ENCODE measurements at places on chromosomes 5 and 9.

DNA sequence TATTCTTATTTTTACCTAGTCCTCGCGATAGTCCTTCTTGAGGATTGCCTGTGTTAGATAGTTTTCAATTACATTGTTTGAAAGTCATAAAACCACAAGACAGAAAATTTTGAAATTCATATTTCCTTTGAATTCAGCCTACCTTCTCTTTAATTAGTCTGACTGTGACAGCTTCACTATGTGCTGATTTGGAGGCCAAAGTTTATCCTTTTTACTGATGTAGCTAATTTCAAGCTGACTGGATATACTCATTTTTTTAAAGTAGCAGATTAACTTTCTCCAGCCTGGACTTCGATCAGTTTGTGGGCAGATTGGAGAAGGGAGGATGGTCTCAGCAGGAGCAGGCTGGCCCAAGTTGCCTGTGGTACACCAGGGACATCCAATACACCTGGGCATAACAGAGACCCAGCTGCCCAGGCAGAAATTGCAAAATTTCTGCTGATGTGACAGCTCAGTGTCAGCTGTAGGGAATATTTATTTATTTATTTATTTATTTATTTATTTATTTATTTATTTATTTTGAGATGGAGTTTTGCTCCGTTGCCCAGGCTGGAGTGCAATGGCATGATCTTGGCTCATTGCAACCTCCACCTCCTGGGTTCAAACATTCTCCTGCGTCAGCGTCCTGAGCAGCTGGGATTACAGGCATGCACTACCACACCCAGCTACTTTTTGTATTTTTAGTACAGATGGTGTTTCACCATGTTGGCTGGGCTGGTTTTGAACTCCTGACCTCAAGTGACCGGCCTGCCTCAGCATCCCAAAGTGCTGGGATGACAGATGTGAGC lies 24.2 kb downstream of the AGXT2 start:
- no peak for DNase-seq

DNA sequence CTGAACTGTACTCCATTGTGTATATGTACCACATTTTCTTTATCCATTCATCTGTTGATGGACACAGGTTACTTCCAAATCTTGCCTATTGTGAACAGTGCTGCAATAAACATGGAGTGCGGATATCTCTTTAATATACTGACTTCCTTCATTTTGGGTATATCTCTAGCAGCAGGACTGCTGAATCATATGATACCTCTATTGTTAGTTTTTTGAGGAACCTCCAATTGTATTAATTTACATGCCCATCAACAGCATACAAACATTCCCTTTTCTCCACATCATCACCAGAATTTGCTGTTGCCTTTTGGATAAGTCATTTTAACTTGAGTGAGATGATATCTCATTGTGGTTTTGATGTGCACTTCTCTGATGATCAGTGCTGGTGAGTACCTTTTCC lies 81.8 kb upstream of the FAM120A start:
- DNase-seq: no peak

GRCh38 chr9:78207319-78207718 lies 28.6 kb upstream of the CEP78 start:
- no peak for DNase-seq

DNA sequence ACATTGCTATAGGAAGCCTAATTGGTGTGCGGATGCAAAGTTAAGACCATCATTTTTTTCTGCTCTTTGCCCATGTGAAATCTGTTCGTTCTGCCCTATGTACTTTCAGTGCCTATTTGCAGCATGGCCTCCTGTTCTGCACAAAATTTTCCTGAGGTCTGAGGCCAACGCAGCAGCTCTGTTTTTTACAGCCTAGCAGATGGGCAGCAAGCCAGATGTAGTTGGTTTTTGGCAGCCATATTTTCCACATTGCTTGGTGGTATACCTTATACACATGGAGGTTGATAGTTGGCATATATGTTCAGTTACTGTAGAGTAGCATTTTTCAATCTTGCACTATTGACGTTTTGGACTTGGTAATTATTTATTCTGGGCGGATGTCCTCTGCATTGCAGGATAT lies 133.5 kb upstream of the MRPS30 start:
- DNase-seq: no peak
